Heart right ventricle (tissue), 16 donors: ENCODE measurements at places on chromosomes 1 and 21. TPM values are rescaled to one million over a fixed set of nuclear protein-coding genes. Genes with fewer than 3 reads are reported as not detected.

ZNF683 gene
- 1.3 TPM for total RNA-seq

DNA sequence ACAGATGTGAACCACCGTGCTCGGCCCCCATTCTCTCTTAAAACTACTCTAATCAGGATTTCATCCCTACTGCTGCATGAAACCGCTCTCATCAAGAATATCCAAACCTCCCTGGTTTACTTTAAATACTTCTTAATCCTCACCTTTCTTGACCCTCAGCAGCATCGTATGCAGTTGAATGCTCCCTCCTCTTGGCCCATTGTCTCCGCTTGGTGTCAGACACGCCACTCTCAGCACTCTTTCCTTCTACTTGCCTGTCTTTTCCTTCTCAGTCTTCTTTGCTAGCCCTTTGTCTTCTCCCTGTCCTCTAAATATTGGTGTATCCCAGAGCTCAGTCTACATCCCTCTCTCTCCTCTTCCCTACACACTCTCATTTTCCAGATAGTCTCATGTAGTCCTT, 314.9 kb downstream of the MRPL39 start:
- DNase-seq: no peak

DNA sequence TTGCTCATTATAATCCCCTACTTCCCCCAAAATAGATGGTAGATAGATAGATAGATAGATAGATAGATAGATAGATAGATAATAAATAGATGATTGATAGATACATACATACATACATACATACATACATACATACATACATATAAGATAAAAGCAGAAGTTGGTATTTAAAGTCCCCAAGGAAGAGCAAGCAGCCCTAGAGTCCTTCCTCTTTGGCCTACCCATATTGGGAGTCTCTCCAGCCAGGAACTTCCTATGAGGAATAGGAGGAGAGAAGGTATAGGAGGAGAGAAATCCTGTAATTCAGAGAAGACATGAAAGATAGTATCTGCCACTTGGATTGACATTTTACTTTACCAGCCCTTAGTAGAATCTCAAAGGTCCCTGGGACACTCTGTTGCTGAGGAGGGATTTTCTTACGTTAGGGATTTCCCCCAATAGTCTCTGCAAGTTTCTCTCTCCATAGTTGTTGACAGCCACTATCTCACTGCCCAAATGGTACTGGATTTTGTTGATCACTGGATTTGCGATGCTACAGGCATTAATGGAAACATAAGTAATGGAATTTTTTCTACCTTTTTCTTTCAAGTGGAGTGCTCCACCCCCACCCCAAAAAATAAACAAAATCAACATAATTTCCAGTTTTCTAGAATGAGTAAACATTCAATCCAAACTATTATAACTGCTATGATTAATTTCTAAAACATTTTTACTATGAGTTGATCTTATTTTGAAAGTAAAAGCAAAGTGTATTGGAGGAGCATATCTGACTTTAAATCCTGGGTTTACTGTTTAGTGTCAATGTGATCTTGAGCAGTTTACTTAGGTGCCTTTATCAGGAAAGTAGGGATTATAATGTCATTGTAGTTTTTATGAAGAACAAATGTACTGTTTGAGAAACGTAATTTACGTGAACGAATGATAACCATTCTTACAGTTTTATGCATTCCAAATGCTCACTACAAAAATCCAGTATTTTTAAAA, 93.2 kb upstream of the TNFSF4 start:
- DNase-seq: no peak

HSF2BP gene
- total RNA-seq: 0.39 TPM

DNA sequence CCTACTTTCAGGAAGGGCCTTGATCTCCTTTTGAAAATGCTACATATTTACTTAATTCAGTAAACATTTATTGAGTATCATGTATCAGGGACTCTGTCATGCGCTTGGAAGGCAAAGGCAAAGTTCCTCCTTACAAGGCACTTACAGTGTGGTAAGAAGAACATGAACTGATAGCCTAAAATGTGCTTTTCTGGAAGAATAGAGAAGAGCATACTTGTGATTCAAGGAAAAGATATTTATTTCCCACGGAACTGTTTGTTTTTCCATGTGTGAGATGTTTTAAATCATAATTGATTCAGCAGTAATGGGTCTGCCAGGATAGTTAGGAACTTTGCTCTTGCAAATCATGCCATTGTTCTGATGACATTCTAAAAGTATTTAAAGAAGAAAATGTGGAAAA, 110.1 kb upstream of the ZNHIT6 start:
- no peak for DNase-seq

- DNase-seq: peak; percentile 54
These were observed 4.9 kb upstream of the ALDH4A1 start for GRCh38 chr1:18907021-18907916.

GRCh38 chr1:114467491-114467890, 43.5 kb downstream of the TRIM33 start:
- DNase-seq: no peak

DNA sequence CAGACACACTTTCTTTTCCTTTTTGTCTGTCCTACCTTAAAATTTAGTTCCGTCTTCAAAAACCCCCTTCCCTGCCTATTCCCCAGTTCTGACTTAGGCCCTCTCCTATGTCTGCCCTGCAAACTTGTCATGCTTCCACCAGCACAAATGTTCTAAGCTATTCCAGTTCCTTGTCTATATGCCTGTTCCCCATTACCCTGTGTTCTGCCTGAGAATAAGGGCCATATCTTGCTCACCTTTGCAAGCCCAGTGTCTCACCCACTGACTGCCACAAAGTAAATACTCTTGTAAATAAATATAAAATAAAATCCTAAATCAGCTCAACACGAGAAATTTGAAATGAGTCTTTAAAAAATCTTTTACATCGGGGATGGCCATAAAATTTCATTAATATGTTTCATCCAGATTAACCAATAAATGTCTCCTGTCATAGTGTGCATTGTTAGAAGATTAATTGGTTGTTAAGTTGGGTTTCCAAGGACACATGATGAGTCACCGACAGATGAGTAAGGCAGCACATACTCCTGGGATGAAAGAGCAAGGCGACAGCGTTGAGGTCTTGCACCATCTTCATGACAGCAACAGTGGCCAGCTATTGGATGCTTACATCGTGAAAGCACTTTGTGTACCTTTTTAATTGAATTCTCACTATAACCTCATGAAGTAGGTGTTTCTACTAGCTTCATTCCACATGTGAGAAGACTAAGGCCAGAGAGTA, 92.6 kb upstream of the NGF start:
- DNase-seq: no peak

DNA sequence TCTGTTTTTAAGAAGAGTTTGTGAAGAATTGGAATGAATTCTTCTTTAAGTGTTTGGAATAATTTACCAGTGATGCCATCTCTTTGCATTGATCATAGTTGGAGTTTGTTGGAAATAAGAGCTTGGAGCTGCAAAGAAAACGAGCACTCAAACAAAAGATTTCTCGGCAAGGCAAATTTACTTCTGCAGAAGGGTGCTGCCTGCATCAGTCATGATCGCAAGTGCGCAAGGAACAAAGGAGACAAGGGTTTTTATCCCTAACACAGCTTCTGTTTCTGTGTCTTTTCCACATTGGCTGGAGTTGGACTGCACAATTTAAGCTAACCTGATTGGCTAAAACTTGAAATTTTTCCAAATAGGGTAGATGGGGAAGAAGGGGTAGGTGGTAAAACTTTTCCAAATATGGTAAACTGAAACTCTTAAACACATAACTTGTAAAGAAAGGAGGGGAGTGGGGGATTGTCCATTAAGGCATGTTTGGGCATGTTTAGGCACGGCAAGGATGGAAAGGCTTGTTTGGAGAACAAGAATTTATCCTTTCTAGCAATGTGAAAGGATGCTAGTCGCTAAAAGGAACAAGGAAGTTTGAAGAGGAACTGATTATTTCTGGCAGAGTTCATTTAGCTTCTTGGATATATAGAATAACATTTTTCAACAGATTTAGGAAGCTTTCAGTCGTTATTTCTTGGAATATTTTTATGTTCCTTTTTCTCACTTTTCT, 3.5 kb upstream of the AADACL4 start:
- no peak for DNase-seq

DNA sequence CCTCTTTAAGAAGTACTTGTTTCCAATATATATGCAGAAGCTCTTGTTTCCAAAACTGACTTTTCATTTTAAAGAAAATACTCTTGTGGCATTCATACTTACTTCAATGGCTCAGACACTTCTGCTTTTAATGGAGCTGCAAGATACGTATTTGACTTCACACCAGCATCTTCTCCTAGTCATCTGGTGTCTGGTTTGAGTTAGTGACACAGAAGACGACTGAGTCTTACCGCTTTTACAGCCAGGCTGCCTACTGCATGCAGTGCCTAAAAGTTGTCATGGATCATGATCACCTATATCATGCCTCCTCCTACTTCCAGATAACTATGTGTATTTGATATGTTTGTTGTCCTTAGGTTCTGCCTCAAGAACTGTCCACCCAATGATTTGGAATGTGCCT, 185.9 kb downstream of the TPR start:
- no peak for DNase-seq

WNT3A gene
- not detected for total RNA-seq

VANGL1 gene
- total RNA-seq: 5.4 TPM

GRCh38 chr21:26954662-26955121, 12.2 kb downstream of the ADAMTS5 start:
- no peak for DNase-seq

- no peak for DNase-seq
These were observed 237.2 kb downstream of the TOMM20 start for GRCh38 chr1:234891427-234891826.

ZMYM4 gene
- 30.0 TPM for total RNA-seq

DNA sequence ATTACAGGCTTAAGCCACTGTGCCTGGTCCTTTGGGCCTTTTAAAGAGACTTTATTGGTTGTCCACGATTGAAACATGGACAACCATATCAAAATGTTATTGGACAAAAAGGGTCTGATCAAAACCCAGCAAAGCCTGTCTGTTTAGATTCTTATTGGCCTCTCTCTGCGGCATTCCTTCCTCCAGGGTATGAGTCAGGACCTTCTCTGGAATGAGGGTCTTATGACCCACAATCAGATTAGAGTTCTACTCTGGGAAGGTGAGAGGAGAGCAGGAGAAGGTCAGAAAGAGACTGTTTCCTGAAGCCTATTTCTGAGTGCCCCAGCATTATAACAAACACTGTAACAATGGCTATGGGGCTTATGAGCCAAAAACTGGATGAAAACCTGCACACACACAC, 7.9 kb downstream of the LURAP1 start:
- no peak for DNase-seq

UBE2U gene
- not detected for total RNA-seq

- DNase-seq: no peak
These were observed 345.5 kb upstream of the DUSP10 start for GRCh38 chr1:222087221-222087920.

DNA sequence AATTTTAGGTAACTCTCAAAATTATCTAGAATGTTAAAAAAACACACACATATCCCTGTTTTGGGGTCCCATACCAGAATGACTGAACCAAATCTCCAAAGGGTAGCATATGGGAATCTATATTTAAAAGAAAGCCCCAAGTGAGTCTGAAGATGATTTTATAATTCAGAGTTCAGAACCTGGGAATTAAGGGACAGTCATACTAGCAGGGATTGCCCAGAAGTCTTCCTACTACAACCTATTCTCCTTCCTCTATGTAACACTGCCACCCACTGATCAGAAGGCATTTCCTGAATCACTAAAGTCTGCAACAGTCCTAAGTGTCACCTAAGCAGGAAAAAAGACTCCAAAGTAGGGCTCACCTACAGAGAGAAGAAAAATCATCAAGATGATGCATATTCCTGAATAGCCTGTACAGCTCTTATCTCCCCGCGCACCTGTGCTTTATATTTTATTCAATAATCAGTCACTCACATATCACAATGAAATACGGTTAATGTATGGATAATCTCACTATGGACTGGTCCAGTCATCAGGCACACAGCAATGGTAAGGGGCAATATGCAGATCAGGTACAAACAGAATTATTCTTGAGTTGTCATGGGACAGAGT, 4.9 kb downstream of the RGS1 start:
- DNase-seq: peak; percentile 9

- DNase-seq: no peak
These were observed 36.7 kb upstream of the MTF2 start for GRCh38 chr1:93042187-93043056.

- no peak for DNase-seq
These were observed 15.6 kb downstream of the TNNT2 start for GRCh38 chr1:201361652-201362504.

TEDDM1 gene
- not detected for total RNA-seq

DAB1 gene
- total RNA-seq: 7.1 TPM

C8A gene
- not detected for total RNA-seq

DNA sequence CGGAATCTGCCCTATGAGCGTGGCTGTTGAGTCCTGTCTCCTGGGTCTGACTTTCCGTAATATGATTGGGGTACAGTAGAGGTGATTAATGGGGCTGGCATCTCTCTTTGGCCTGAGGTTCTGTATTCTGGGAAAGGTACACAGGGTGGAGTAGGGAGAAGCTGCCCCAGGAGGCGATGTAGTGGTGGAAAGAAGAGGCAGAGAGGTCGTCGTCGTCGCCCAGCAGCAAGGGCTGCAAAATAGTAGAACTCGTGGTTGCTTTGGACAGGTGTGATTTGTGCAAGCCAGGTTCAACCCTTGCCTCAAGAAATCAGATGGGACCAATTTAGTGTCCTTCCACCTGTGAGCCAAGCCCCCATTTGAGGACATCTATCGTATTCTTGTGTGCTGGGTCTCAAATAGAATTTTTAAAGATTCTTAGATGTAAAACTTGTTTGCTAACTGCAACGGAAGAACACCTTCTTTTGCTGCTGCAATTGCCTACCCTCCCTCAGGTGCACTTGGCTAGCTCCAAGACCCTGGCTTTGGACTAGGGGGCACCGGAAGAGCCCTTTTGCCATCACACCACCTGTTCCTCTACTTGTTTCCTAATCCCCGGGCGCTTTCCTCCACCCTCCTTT, 1.3 kb upstream of the HMGN2 start:
- no peak for DNase-seq

DNA sequence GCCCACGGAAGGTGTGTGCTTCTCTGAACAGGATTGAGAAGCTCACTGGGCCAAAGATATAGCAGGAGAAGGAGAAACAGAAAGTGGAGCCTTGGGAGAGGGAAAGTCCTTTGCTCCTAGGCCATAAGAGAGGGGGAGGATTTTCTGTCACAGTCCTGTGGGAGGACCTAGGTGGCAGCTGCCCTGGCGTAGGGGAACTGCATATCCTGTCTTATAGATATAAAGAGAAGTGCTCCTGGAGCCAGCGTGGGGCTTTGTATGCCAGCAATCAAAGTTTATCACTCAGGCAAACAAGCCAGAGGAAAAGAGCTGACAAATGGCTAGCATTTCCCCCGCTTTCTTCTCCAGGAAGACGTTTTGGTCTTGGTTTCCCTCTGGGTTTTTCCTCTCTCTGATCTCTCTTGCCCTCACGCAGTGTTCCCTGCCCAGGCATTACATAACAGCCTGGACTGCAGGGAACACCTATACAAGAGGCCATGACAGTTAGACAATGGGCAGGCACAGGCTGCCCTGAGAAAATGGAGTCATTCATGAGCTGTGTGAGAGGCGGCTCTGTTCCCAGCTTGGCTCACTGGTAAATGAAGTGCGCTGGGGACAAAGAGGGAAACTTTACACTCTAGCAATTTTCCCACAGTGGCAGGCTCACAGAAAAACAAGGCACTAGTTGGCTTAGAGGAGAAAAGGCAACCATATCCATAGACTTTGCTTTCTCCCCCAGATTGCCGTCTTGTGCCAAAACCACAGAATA, 52.5 kb upstream of the ZNF648 start:
- DNase-seq: no peak
